SIG-M5 (cell line): ENCODE measurements at places on chromosomes 1 and 21.
A peak's percentile ranks its signal among the peaks of the same experiment; 100 is the strongest.

DNA sequence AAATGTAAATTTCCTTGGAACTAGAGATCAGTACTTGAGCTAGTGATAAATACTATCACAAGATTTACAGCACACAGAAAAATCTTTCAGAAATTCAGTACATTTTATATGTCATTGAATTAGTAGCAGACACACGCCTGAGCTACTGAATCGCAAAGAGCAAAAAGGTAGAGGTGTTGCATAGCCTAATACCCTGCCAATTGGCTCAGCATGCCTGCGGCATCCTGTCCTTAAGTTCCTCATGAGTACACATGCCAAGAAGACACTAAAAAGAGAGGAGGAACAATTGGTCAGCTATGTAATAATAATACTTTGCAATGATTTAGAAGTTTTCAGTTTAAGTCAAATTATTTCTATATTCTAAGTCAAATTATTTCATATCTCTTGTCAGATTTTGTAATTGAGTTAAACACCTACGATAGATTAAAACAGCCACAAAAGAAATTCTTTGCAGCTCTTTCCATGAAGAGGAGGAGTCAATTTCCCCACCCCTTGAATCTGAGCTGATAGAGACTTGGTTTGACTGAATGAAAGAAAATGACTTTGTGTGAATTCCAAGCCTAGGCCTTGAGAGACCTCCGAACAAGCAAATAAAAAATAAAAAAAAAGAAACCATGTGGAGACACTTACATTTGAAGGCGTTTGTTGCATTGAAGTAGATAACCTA, 36.2 kb upstream of the PKN2 start:
- no peak for DNase-seq

GRCh38 chr1:213154056-213154685, 103.1 kb downstream of the RPS6KC1 start:
- DNase-seq = no peak

- no peak for DNase-seq
Measured at GRCh38 chr21:26513212-26513611, 59.9 kb downstream of the CYYR1 start.

GRCh38 chr21:28298251-28298672, 694.4 kb downstream of the LTN1 start:
- no peak for DNase-seq

- DNase-seq = peak; percentile 50
Measured at GRCh38 chr1:167090314-167090942, at the start of gene GPA33. GPA33 (minus strand) TSS chr1:167090377; CDS start chr1:167090287, 90 bp downstream.

DNA sequence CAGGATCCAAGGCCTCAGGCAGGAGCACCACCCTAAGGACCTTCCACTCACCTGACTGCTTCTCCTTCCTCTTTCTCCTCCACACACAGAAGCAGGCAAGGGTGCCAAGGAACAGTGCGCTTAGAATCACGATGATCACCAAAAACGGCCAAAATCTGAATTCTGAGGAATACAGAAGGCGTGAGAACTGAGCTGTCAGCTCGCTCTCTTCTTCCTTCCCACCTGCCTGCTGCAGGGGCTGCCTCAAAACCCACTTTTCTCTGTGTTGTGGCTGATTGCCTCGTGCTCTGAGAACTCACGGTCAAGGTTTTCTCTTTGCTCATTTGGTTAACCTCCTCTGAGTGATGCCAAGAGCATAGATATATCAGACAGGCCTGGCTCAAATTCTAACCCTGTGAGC, 23.8 kb downstream of the CD244 start:
- DNase-seq = no peak

DNA sequence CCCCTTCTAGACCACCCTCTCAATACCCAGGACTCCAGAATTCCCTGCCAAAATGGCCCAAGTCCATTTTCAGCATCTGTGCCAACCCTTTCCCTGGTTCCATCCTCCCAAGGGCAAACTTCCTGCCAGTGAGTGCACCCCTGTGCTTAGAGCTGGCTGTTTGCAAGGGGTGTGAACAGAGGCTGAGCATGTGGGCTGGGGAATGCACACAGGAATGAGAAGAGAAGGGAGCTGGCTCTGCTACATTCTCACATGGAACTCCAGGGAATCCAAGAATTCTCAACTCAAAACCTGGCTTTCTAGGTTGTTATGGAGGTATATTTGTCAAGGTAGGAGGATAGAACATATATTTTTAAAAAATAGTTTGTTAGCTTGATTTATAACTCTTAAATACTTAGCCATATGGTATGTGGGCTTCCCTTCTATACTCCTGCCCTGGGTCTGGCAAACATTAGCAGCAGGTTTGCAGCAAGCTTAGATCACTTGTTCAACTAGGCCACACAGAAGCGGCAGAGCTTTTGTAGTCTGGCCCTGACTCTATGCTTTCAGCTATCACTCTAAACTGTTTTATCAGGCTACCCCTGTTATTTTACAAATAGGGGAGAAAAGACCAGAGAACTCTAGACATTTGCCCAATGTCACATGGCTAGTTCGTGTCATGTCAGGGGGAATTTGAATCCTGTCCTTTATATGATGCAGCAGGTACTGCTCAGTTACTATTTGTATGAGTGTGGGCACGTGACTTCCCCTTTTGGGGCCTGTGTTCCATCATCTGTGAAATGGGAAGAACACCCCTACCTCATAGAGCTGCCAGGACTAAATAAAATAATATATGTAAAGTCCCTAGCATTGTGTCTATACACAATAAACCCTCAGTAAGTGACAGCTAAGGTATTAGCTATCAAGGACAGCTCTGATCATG, 8.1 kb upstream of the STMN1 start:
- no peak for DNase-seq
